ENCODE measurements at places on chromosomes 13 and 19.

- peak; percentile 27 for DNase-seq
Observed at GRCh38 chr13:95530178-95530577, 22.3 kb upstream of the CLDN10 start.

GRCh38 chr13:104757712-104758111 is 1691.5 kb upstream of the SLC10A2 start:
- DNase-seq = no peak

GRCh38 chr13:53200498-53201453 is 172.2 kb downstream of the OLFM4 start:
- peak; percentile 76 for DNase-seq

DNA sequence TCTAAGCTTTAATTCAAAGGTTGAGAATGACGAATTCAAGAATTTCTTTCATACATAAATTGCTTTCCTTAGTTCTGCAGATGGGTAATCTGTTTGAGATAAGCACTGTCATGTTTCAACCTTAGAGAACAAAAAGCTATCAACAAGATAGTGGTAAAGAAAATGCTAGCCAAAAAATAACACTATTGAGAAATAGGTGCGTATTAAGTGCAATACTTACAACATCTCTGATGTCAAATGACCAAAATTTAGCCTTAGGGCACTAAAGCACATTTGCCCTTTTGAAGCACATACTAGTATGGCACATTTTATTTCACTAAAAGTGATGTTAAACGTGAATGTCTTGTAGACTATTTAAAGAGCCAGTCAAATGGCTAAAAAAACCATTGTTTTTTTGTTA is 4.9 kb downstream of the KBTBD6 start:
- DNase-seq = no peak

- no peak for DNase-seq
Observed at GRCh38 chr19:45569619-45570421, 14.8 kb downstream of the OPA3 start.

- DNase-seq = no peak
Observed at GRCh38 chr13:113364901-113365582, 1.1 kb upstream of the GRTP1 start.

GRCh38 chr19:19568802-19569756 is 31.0 kb downstream of the CILP2 start:
- DNase-seq = no peak

- peak; percentile 73 for DNase-seq
Observed at GRCh38 chr19:47813304-47813994, 8.3 kb upstream of the CRX start.

All from right hindlimb (tissue), 1 donor.